T follicular helper cell (primary cell): ENCODE measurements at places on chromosomes 1 and 21.

- DNase-seq = no peak
These were observed 30.8 kb downstream of the KCNA3 start for GRCh38 chr1:110643879-110644472.

DNA sequence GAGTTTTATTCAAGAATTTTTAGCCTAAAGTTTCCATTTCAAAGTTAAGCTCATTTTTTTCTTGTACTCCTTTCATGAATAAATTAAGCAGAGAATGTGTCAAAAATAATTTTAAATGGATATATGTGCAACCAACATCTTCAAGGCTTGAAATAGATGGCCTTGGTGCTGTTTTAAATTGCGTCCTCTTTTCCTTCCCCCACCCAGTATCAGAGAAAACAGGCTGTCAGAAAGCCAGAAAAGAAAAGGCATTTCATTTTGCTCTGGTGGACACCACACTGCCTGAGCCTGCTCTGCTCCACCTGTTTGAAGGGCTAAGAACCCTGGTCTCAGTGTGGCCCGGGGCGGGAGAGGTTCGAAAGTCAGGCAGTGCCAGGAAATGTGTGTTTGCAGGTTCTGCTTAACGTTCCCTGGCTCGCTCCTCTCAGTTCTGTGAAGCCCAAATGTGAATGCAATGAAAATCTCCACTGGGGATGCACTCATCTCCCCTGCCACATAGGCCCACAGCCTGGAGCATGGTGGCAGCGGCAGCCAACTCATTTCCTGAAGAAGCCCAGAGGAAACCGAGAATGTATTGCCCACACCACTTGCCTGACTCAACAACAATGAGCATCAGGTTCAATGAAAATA, 134.4 kb downstream of the SDCCAG8 start:
- no peak for DNase-seq

DNA sequence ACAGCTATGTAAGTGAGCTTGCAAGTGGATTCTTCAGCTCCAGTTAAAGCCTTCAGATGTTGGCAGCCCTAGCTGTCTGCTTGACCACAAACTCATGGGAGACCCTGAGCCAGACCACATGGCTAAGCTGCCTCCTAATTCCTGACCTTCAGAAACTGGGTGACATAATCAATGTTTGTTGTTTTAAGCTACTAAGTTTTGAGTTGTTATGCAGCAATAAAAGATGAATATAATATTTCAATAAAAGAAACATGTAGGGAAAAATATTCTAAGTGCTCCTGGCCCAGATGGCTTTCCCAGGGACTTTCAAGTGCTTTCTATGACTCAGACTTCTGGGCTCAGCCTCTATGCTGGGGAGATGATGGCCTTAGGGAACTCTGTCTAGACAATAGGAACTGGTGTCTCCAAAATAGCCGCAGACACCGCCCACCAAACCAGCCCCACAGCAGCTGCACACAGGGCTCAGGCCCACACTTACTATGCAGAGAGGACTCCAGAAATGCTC, 20.3 kb upstream of the AZIN2 start:
- no peak for DNase-seq

DNA sequence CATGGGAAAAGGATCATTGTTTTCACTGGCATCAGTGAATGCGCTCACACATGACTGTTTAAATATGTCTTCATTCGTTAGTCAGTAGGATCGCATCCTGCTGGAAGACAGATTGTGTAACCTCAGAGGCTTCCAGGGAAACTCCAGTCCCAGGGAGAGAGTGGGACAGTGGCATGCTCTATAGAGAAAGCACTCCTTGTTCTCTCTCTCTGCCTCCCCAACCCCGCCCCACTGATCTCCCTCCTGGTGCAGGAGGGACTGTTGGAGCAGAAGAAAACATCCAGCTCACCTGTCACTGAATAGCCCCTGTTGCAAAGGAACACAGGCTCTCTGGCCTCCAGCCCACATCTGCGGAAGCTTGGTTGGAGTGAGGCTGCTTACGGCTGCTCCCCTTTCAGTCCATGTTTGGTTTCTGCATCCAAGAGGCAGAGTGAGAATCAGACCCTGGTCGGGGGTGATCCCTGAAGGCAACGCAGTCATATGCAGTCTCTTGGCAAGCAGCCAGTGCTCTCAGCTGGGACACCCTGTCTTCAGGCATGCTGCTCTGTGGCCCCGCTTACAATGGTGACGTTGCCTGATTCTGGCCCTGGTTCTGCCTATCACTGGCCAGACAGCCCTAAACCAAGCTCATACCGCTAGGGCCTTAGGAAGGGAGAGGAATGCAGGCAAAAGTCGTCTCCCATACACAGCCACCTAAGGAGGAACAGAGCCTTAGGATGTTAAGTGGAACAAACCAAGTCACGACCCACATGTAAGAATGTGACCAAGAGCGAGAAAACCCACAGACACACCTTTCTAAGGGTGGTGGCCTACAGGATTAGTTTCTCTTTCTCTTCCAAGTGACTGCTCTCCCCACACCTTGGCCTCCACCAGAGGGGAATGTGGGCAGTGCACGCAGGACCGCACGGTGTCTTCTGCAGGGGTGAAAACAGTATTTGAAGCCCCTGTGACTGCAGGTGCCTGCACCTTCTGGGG, 39.7 kb downstream of the BACE2 start:
- DNase-seq = no peak

- DNase-seq = no peak
These were observed 281.8 kb downstream of the BARHL2 start for GRCh38 chr1:90435351-90435750.
